GM23338 (cell line): ENCODE measurements at places on chromosomes 11 and 22. TPM values are rescaled to one million over a fixed set of nuclear protein-coding genes. Genes with fewer than 3 reads are reported as not detected.

Gene YPEL1
- total RNA-seq: 5.5 and 6.0 TPM in 2 replicates

Gene APOBEC3F
- 3.4 and 4.7 TPM in 2 replicates for total RNA-seq

Gene SMIM38
- total RNA-seq: 0.38 TPM in 1 of 2 replicates, not detected in the other

Gene SLC25A45
- 0.10 and 0.35 TPM in 2 replicates for total RNA-seq

Gene ZP1
- not detected in 2 replicates for total RNA-seq

Gene CHRDL2
- total RNA-seq: 0.16 and 0.21 TPM in 2 replicates

Gene SNAP29
- total RNA-seq: 8.2 and 10.2 TPM in 2 replicates

Gene DCHS1
- 16.5 and 20.7 TPM in 2 replicates for total RNA-seq

Gene RGL4
- not detected in 2 replicates for total RNA-seq

Gene AIFM3
- total RNA-seq: 0.45 and 1.7 TPM in 2 replicates

GRCh38 chr11:8690374-8691342 is 8.1 kb downstream of the RPL27A start:
- H3K4me3 ChIP-seq: no peak overlapping the region
- no peak overlapping the region for H3K27ac ChIP-seq
- H3K4me1 ChIP-seq: peaks cover 16% of the 10 kb centered on the region
- peaks cover 17% of the 10 kb centered on the region for H3K36me3 ChIP-seq

DNA sequence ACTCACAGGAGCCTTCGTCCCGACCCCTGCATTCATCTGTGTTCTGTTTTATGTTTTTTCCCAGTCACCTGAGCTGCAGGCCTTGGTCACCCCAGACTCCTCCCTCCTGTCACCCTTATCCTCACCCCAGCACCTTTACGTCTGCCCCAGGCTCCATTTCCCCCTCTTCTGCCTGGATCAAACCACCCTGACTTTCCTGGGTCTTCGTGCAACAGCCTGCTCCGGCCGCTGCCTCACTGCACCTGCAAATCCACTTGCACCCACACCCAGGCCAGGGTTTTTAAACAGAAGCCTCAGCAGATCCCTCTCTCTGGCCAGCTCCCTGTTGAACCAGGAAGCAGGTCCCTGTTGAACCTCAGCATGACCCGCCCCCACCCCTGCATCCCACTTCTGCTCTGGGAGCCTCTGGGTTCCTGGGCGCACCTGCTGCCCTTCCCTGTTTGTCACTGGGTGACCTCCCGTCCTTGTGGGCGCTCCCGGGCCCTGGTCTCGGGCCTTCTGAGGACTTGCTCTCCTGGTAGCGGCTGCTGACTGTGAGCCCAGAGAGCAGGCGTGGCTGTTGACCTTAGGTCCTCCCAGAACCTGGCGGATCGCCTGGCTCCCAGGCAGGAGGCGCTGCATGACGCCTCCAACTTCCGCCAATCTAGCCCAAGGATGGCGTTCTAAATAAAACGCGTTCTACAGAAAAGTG is 12.8 kb downstream of the MAPK8IP2 start:
- H3K27me3 ChIP-seq: 0 out of 2 replicates have a peak, but pooled peaks cover 4% of the 10 kb centered on the region
- H3K36me3 ChIP-seq: no peaks in the 10 kb centered on the region
- H3K4me1 ChIP-seq: no peaks in the 10 kb centered on the region; the same call in 1 of the 2 replicates
- no peak overlapping the region for H3K4me3 ChIP-seq

GRCh38 chr22:36493690-36494110 is 12.3 kb upstream of the TXN2 start:
- no peak overlapping the region for H3K4me3 ChIP-seq
- H3K27ac ChIP-seq: no peak overlapping the region
- H3K4me1 ChIP-seq: no peaks in the 10 kb centered on the region
- no peak for DNase-seq

GRCh38 chr11:19039409-19039808 is 21.1 kb downstream of the MRGPRX2 start:
- no peaks in the 10 kb centered on the region for H3K27me3 ChIP-seq
- H3K27ac ChIP-seq: no peak overlapping the region

GRCh38 chr11:112165049-112165448 is 1.2 kb upstream of the IL18 start:
- no peak overlapping the region for H3K4me3 ChIP-seq
- DNase-seq: no peak
- no peak overlapping the region for H3K27ac ChIP-seq
- no peaks in the 10 kb centered on the region for H3K27me3 ChIP-seq
- no peaks in the 10 kb centered on the region for H3K4me1 ChIP-seq

DNA sequence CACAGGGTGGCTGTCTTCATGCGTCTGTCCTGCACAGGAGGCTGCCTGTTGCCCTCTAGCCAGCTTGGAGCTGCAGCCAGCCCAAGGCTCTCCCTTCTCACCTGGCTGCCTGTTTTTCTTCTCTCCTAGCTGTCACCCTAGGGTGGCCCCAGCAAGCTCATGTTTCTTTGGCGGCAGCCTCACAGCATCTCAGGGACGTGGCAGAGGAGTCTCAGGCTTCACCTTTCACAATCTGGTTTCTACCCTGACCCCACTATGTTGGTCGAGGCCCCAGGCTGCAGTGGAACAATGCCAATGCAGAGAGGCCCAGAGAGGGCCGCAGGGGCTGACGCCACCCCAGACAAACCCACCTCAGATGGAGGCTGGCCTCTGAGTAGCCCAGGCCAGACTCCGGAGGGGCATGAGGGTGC is 2.5 kb upstream of the CLDN5 start:
- no peaks in the 10 kb centered on the region for H3K36me3 ChIP-seq
- no peak for DNase-seq
- H3K27me3 ChIP-seq: peaks cover 38% of the 10 kb centered on the region
- no peak overlapping the region for H3K27ac ChIP-seq

GRCh38 chr22:19965771-19966709 is 24.4 kb upstream of the TXNRD2 start:
- DNase-seq: peak; percentile 76
- no peaks in the 10 kb centered on the region for H3K27me3 ChIP-seq
- H3K36me3 ChIP-seq: no peaks in the 10 kb centered on the region
- peaks cover 7% of the 10 kb centered on the region; the same call in 1 of the 2 replicates for H3K4me1 ChIP-seq
- H3K4me3 ChIP-seq: no peak overlapping the region

- no peak overlapping the region for H3K4me3 ChIP-seq
- H3K27ac ChIP-seq: no peak overlapping the region
- no peaks in the 10 kb centered on the region for H3K27me3 ChIP-seq
- peak; percentile 44 for DNase-seq
Observed at GRCh38 chr22:28541137-28541536, 138.5 kb downstream of the TTC28 start.

- H3K36me3 ChIP-seq: no peaks in the 10 kb centered on the region; the same call in 1 of the 2 replicates
- no peak for DNase-seq
- peak overlapping the region; percentile 92 for H3K27ac ChIP-seq
- H3K4me3 ChIP-seq: peak overlapping the region; percentile 53
Observed at GRCh38 chr22:23913306-23913660, 19.1 kb downstream of the MIF start.

GRCh38 chr22:21643533-21644357 is 1.6 kb downstream of the SDF2L1 start:
- peak overlapping the region; percentile 90 for H3K4me3 ChIP-seq
- H3K27ac ChIP-seq: no peak overlapping the region
- peaks cover 7% of the 10 kb centered on the region; the same call in 1 of the 2 replicates for H3K4me1 ChIP-seq
- no peaks in the 10 kb centered on the region for H3K36me3 ChIP-seq
- H3K27me3 ChIP-seq: peaks cover 8% of the 10 kb centered on the region
- DNase-seq: no peak

GRCh38 chr11:115919341-115920091 is 415.3 kb upstream of the CADM1 start:
- no peak overlapping the region for H3K27ac ChIP-seq
- H3K4me1 ChIP-seq: no peaks in the 10 kb centered on the region
- H3K4me3 ChIP-seq: no peak overlapping the region

GRCh38 chr11:77058900-77059299 is 7.9 kb upstream of the CAPN5 start:
- no peaks in the 10 kb centered on the region for H3K27me3 ChIP-seq
- DNase-seq: no peak
- H3K36me3 ChIP-seq: no peaks in the 10 kb centered on the region

DNA sequence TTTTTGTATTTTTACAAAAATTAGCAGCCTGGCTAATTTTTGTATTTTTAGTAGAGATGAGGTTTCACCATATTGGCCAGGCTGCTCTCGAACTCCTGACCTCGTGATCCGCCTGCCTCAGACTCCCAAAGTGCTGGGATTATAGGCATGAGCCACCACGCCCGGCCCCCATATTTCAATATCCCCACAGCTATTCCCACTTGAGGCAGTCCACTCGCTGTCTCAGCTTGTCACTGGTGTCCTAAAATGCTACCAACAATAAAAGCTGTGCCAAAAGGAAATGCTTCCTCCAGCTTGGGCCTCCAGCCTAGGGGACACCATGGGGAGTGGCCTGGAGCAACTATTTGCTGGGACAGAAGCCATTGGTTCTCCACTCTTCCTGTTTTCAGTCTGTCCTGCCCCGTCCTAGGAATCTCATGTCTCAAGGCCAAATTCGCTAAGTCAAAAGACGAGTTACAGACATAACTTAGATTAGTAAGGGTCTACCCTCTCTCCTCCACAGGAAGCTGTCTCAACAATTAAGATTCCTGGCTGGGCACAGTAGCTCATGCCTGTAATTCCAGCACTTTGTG is 7.3 kb upstream of the SPINDOC start:
- H3K4me3 ChIP-seq: no peak overlapping the region
- H3K27ac ChIP-seq: no peak overlapping the region
- H3K27me3 ChIP-seq: no peaks in the 10 kb centered on the region
- H3K36me3 ChIP-seq: no peaks in the 10 kb centered on the region
- 0 out of 2 replicates have a peak, but pooled peaks cover 1% of the 10 kb centered on the region for H3K4me1 ChIP-seq

DNA sequence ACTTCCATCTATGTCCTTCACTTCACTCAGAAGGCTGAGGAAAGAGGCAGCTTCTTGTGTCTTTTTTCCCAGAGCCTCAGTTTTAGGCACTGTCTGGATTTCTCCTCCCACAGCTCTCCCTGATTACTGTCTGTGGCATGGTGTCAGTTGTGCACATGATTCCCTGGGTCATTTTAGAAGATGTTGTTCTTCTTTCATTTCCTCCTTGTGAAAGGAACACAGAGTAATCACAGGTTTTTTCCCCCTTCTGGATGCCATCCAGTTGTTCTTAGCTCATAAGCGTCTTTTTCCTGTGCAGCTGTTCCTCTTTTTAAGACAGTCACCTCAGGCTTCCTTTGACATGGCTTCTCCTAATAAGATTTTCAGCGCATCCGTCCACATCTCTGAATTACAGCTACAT is 212.2 kb downstream of the FAM181B start:
- no peaks in the 10 kb centered on the region for H3K36me3 ChIP-seq
- no peak overlapping the region for H3K27ac ChIP-seq
- H3K27me3 ChIP-seq: no peaks in the 10 kb centered on the region
- H3K4me1 ChIP-seq: no peaks in the 10 kb centered on the region
- H3K4me3 ChIP-seq: no peak overlapping the region

GRCh38 chr11:46736615-46737014 is 17.6 kb downstream of the F2 start:
- H3K4me3 ChIP-seq: no peak overlapping the region
- no peaks in the 10 kb centered on the region for H3K4me1 ChIP-seq
- H3K27me3 ChIP-seq: no peaks in the 10 kb centered on the region
- H3K36me3 ChIP-seq: no peaks in the 10 kb centered on the region
